ENCODE measurements at places on chromosomes 2 and 18.
A peak's percentile ranks its signal among the peaks of the same experiment; 100 is the strongest.

DNA sequence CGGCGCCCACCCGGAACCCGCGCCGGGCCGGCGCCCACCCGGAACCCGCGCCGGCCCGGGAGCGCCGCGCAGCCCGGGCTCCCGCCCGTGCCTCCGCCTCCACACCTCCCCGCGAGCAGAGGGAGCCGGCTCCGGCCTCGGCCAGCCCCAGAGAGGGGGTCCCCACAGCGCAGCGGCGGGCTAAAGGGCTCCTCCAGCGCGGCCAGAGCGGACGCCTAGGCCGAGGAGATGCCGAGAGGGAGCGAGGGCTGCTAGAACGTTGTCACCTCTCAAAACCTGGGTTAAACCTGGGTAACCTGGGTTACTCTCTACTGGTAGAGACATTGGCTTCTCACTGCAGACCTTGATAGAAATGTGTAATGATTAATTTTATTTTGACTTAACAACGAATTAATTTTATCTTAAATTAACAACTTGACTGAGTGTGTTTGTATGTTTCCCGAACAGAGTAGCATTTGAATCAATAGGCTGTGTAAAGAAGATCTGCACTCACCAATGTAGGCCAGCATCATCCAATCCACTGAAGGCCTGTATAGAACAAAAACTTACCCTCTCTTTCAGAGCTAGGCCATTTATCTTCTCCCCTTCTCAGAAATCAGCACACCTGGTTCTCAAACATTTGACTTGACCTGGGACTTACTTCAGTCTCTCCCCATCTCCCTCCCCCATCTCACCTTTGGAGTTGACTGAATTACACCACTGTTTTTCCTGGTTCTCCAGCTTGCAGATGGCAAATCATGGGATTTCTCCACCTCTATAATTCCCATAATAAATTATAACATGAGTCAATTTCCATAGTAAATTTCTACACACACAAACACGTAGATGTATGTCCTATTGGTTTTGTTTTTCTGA, 242.7 kb downstream of the ASXL3 start:
- no peak for DNase-seq

- DNase-seq = no peak
These were observed 2.0 kb downstream of the SP9 start for GRCh38 chr2:174336501-174337336.

GRCh38 chr2:206452242-206452641, 8.9 kb downstream of the ADAM23 start:
- no peak for DNase-seq

DNA sequence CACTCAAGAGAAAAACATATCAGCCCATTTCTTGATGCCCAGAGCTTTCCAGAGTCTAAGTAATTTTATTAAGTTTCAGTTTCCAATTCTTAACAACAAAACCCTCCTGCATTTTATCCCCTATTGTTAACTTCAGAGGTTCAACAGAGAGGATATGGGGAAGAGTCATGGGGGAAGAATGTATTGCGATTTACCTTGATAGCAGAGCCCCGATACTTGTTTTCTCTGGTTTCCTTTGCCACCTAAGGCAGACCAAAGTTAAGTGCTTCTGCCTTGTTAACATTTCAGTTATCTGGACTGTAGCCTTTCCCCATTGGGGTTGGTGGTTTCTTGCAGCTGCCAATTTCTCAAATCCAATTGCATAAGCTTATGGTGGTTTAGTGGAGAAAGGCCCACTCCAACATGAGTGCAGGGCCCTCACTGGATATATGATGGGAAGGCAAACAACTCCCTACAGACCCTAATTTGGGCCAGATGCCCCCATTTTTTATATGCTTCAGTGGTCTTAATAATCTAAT, 82.0 kb upstream of the ITGB6 start:
- DNase-seq = peak; percentile 61

DNA sequence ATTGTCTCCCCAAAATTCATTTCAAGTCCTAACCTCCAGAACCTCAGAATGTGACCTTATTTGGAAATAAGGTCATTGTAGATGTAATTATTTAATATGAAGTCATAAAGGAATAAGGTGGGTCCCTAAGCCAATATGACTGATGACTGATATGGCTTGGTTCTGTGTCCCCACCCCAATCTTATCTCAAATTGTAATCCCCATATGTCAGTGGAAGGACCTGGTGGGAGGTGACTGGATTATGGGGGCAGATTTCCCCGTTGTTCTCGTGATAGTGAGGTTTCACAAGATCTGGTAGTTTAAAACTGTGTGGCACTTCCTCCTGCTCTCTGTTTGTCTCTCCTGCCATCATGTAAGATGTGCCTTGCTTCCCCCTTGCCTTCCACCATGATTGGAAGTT, 43.0 kb upstream of the BCL11A start:
- no peak for DNase-seq

- DNase-seq = no peak
These were observed 63.2 kb upstream of the NABP1 start for GRCh38 chr2:191614759-191615158.

DNA sequence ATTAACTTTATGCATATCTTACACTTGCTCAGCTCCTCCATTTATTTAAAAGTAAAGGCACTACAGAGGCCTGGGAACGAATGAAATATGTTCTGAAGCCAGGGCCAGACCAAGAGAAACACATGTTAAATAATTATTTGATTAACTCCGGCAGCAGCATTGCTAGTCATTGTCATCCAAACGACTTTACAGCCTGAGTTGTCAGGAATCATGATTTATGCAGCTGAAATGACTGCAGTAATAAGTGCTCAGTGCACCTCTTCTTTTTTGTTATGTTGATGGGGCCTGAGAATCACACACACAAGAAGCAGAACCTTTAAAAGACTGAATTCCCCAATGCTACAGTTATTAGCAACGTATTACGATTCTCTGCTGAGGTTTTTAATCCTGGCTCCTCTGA, 58.9 kb downstream of the EPHA4 start:
- no peak for DNase-seq

- no peak for DNase-seq
These were observed 61.7 kb downstream of the CCDC88A start for GRCh38 chr2:55357927-55358326.

DNA sequence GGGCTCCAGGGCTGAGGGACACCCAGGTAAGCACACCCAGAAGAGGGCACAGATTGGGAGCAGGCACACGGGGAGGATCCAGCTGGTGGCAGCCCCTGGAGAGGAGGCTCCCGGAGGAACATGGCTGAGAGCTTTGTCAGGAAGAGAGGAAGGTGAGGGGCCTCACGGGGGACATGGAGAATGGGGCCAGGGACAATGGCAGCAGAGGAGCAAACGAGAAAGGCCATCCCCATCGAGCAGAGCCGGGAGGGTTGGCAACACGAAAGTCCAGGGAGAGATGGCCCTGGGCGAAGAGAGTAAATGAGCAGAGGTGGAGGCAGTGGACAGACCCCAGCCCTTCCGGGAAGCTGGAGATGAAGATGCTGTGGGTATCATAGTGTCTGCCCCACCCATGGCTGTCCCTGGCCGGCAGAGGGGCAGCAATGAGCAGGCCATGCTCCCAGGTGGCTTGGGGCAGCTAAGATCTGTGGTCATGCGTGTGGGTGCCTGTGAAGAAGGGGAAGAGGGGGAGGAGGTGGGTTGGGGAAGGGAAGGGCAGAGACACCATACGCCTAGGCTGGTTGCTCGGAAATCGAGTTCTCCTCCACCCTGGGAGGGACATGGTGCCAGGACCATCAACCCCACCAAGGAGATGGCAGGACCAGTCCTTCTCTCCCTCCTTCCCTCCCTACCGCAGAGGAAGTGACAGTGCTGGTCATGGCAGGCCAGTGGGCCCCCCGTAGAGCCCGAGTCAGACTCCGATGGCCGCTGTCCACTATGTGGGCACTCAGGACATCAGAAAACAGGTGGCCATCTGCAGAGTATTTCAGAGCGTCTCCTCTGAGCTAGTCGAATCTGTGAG, 191.7 kb downstream of the NDUFA10 start:
- DNase-seq = no peak

- peak; percentile 15 for DNase-seq
These were observed 204.8 kb downstream of the TFCP2L1 start for GRCh38 chr2:121080013-121080772.

DNA sequence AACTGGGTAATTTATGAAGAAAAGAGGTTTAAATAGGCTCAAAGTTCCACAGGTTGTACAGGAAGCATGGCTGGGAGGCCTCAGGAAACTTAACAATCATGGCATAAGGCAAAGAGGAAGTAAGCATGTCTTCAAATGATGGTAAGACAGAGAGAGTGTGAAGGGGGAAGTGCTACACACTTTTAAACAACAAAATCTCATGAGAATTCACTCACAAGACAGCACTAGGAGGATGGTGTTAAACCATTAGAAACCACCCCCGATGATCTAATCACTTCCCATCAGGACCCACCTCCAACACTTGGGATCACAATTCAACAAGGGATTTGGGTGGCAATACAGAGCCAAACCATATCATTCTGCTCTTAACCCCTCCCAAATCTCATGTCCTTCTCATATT, 34.9 kb downstream of the CFAP210 start:
- DNase-seq = no peak

DNA sequence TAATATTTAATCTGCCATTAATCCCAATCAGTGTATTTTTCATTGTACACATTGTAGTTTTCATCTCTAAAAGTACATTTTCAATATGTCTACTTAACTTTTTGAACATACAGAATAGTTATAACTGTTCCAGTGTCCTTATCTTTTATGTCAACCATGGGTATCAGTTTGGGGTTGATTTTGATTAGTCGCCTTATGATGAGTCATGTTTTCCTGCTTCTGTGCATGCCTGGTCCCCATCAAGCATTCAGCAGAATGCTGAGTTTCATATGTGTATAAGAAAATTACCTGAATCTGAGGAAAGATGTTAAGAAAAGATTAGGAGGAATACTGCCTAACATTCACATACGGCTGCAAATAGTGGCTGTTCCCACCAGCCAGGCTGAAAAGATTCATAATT, 17.7 kb downstream of the SPDYA start:
- no peak for DNase-seq

DNA sequence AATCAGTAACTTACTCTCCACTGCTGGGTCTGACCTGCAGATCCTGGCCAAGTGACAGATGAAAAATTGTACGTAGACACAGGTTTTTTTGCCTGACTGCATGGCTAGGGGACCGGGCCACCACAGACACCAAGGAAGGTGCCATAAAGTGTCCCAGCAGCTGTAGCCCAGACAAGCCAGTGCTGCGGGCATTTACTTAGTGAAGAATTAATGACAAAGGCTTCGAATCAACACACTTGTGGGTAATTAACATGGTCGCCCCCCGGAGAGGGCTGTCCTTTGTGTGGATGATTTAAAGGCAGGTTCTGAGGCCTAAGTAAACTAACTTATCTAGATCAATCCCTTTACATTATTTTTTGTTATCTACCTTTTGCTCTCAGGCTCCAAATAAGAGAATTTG, 1709.1 kb upstream of the LRRTM1 start:
- DNase-seq = no peak

DNA sequence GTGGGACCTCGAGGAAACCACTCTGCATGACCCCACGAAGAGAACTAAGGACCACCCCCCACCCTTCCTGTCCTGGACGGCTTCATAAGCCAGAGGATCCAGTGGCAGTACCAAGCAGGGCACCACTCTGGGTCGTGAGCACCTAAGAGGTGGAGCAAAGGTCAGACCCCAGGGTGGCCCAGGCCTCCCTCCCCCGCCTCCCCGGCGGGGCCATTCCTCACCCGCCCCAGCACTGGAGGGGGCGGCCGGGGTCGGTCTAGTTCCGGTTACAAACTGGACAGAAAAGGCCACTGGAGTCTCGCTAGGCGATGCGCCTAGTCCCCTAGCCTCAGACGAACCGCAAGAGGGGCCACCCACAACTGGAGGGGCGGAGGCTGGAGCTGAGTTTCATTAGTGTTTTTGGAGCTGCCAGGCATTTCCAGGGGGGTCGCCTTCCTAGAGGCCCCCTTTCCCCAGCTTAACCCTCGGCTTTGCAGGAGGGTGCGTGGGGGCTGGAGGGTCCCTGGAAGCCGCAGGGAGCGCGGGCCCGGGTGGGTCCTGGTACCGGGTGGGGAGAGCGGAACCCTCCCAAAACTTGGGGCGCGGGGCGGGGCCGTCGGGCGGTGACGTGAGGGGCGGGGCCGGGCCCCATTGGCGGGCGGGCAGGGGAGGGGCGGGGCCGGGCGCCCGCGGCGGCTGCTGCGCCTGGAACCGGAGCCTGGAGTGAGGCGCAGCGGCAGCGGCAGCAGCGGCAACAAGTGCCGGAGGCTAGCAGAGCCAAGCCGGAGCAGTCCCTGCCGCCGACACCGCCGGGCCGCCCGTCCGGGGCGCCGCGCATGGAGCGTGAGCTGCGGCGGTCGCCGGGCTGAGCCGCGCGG, at the start of gene B3GNT2:
Gene B3GNT2 (plus strand): TSS at position 695 of the 857 bp plus-strand sequence. CDS start 26,106 bp downstream, outside the sequence.
- DNase-seq = peak; percentile 45

- DNase-seq = no peak
These were observed 1910.7 kb upstream of the LRRTM1 start for GRCh38 chr2:82215212-82215611.

- DNase-seq = no peak
These were observed 813 bp downstream of the NDC80 start for GRCh38 chr18:2572171-2572569.

DNA sequence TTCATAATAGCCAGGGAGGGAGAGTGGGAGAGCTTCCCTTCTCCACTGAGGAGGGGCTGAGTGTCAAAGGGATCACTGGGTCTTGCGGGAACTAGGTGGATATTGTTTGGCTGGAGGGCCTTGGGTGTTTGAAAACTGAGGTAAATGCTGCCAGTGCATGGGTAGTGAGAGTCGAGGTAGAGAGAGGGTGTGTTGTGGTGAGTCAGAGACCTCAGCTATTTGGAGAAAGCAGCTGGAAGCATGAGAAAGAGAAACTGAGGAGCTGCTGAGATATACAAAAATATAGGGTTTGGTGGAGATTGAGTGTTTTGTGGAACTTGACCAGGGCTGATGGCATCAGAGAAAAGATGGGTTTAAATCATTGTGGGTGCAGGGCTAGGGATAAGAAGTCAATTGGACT, 127.0 kb upstream of the CCDC195 start:
- no peak for DNase-seq

DNA sequence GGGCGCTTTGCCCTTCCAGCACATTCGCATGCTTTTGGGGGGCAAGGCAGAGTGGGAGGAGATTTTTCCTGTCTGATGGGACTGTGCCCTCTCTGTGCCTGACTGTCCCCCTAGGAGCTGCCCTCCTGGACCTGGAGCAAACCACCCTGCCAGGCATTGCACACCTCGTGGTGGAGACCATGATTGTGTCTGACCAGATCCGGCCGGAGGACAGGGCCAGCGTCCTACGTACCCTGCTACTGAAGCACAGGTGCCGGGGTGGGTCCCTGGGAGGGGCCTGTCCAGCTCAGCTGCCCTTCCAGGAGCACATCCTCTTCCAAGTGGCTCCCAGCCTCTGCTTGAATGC, 5.3 kb downstream of the SLC4A3 start:
- no peak for DNase-seq

GRCh38 chr2:208153156-208153555, 7.2 kb upstream of the CRYGB start:
- DNase-seq = no peak
